ENCODE measurements at places on chromosomes 11 and 22.

DNA sequence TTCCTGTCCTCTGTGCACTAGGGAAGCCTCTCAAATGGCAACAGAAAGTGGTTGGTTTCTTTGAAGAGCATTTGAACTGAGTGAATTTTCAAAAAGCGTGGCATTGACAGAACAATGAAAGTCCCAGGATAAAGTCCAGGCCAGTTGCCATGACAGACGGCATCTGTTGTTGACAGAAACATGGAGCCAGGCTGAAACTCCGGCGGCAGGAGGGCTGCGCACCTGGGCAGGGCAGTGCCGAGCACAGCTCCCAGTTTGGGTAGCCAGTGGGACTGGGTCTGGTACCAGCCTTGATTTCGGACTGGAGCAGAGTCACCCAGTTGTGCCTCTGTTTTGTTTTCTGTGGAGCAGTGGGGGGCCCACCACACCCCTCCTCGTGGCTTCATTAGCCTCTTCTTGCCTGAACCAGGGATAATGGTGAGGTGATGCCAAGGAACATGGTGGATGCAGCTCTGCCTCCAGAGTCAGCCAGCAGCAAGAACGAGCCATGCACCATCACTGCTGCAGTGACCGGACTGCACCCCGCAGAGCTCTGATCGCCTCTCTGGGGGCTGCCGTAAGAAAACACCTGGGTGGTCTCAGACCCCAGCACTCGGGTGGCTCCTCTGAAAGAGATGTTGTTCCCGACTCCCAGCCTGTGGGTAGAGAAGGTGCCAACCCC is 9.8 kb upstream of the SEPTIN5 start:
- DNase-seq = peak; percentile 15

GRCh38 chr22:27875951-27876350 is 43.1 kb downstream of the PITPNB start:
- no peak for DNase-seq

GRCh38 chr11:19075636-19076035 is 15.1 kb upstream of the MRGPRX2 start:
- DNase-seq = no peak

GRCh38 chr11:127275774-127276173 is 275.2 kb upstream of the KIRREL3 start:
- no peak for DNase-seq

DNA sequence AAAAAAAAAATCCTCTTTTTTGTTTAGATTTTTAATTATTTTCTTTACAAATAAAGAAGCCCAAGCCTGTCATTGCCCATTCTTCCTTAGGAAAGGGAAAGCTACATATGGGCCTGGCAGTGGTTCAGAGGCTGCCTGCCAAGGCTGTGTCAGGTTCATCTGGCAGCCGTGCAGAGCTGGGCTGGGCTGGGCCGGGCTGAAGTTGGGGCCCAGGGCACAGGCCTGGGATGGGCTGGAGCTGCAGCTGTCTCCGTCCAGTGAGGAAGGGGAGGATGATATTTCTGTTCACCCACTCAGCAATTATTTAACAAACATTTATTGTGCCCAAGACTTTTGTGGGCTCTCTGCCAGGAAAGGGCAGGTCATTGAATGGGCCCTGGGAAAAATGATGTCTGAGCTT is 4.6 kb downstream of the PRR5L start:
- DNase-seq = peak; percentile 33

DNA sequence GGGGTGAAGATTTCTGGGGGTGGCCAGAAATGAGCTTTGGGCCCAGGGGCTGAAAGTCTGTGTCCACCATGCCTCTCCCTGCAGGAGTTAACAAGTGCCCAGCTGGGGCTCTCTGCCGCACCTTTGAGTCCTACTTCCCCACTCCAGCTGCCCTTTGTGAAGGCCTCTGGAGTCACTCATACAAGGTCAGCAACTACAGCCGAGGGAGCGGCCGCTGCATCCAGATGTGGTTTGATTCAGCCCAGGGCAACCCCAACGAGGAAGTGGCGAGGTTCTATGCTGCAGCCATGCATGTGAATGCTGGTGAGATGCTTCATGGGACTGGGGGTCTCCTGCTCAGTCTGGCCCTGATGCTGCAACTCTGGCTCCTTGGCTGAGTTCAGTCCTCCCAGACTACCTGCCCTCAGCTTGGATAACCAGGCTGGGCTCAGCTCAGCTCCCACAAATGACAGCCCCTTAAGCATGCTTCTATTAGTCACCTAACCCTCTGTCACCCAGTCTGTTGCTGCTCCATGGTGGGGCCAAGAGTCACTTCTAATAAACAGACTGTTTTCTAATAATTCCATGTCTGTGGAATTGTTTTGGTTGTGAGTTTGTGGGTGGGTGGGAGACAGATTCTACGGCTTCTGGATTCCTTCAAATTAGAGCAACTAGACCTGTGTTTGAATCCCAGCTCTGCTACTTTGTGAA is 3.0 kb upstream of the INPPL1 start:
- DNase-seq = no peak

- no peak for DNase-seq
Measured at GRCh38 chr22:44012162-44012561, 11.9 kb upstream of the PARVB start.

DNA sequence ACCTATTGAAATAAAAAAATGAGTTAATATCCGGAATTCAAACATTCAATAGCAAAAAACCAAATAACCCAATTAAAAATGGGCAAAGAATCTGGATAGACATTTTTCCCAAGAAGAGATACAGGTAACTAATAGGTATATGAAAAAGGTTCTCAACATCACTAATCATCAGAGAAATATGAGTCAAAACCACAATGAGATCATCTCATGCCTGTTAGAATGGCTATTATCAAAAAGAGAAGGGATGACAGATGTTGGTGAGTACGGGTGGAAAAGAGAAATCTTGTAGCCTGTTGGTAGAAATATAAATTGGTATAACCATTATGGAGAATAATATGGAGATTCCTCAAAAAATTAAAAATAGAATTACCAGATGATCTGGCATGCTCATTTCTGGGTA is 26.9 kb upstream of the OR6M1 start:
- DNase-seq = no peak

DNA sequence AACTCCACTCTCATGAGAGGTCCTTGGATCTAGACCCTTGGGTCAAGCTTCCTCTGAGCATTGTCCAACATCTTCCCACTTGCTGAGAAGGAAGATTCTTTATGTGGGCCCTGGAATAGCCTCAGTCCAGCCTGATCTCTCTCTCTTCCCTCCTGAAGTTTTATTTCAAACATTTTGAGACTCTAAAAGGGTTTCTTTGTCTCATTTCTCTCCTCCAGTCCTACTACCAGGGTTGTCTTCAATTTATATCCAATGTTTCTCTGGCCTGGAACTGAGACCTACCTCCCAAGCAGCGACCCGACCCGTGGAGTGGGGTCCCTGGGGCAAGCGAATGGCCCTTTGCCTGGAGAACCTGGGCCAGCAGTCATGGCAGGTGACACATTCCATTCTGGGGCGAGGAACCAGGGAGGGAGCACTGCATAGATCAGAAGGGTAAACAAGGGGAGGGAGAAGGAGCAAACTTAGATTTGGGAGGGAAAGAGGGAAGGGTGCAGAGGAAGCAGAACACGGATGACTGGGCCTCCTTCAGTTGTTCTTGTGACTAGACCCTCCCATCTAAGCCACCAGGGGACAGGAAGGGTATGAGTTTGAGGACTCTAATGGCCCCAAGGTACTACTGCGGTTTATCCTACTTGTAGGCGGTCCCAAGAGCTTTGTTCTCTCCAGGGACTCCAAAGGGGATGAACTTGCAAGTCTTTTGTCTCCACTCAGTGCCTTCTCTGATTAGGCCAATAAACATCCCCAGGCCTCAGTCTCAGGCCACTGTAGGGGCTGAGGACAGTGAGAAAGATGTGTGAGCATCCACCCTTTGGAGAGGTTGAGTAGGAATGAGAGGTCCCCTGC is 14.2 kb upstream of the PRAME start:
- DNase-seq = no peak

- DNase-seq = peak; percentile 72
Measured at GRCh38 chr11:85723088-85723487, 37.1 kb upstream of the CCDC89 start.

- DNase-seq = no peak
Measured at GRCh38 chr11:72925656-72926055, 111.4 kb downstream of the ATG16L2 start.

GRCh38 chr11:80980227-80980626 is 1539.4 kb upstream of the TENM4 start:
- DNase-seq = no peak
